ENCODE measurements at places on chromosomes 16 and 17. TPM values are rescaled to one million over a fixed set of nuclear protein-coding genes. Genes with fewer than 3 reads are reported as not detected.

GRCh38 chr17:81396722-81397313, 1.6 kb downstream of the BAHCC1 start:
- peak; percentile 19 for DNase-seq

DNA sequence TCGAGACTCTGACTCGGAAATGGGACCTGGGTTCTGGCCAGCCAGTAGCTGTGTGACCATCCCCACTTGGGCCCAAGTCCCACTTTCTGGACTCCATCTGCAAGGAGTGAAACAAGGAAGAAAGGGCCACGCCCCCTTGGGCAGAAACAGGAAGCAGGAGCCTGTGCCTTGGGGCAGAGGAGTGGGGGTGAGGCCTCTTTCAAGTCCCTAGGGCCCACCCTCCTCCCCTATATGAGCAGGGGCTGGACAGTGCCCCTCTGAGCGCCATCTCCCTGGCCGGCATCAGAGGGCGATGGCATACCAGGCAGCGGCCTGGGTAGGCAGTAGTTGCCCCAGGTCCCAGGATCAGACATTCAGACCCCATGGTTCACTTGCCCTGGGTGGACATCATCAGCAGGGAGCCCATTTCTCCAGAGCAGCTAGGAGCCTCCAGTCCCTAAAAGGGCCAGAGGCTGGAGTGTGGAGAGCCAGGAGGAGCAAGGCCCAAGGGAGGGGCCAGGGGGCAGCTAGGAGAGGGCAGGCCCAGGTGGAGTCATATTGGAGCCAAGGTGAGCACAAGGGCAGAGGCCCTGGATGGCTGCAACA, 7.1 kb downstream of the BCAR1 start:
- DNase-seq = no peak

- DNase-seq = no peak
Observed at GRCh38 chr16:2370721-2371120, 30.2 kb upstream of the ABCA3 start.

The PIGL gene
- 25.2 TPM for total RNA-seq

- DNase-seq = no peak
Observed at GRCh38 chr16:86424985-86425384, 85.3 kb upstream of the FOXF1 start.

The KRT40 gene
- not detected for total RNA-seq

DNA sequence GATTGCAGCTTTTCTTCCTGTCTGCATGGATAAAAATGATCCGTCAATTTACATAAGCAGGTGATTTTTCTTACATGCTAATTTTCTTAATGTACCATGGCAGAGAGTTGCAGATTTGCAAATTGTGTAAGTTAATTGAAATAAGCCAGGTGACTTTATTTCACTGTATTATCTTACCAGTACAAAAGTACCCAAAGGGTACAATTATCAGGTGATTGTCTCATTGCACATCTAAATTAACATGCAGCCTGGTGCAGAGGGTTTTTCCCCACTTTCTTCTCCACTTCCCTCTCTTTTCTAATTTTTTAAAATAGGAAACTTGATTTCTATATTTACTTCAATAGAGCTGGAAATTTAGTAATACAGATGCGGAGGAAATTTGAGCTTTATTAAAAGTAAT, 11.2 kb downstream of the NLK start:
- no peak for DNase-seq

DNA sequence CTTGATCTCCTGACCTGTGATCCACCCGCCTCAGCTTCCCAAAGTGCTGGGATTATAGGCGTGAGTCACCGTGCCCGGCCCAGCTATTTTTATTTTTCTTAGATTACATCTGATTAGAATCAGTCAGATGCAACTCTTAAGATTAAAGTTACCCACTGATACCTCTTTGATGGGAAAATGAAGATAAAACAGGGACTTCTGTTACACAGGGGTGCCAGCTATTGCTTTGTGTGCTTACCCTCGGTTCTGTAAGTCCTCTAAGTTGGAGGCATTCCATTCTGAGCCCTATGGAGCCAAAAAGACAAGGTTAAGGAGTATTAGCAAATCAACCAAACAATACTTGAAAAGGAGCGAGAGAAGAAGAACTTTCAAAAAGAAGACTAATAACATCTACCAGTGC, 32.6 kb upstream of the CORO6 start:
- no peak for DNase-seq

DNA sequence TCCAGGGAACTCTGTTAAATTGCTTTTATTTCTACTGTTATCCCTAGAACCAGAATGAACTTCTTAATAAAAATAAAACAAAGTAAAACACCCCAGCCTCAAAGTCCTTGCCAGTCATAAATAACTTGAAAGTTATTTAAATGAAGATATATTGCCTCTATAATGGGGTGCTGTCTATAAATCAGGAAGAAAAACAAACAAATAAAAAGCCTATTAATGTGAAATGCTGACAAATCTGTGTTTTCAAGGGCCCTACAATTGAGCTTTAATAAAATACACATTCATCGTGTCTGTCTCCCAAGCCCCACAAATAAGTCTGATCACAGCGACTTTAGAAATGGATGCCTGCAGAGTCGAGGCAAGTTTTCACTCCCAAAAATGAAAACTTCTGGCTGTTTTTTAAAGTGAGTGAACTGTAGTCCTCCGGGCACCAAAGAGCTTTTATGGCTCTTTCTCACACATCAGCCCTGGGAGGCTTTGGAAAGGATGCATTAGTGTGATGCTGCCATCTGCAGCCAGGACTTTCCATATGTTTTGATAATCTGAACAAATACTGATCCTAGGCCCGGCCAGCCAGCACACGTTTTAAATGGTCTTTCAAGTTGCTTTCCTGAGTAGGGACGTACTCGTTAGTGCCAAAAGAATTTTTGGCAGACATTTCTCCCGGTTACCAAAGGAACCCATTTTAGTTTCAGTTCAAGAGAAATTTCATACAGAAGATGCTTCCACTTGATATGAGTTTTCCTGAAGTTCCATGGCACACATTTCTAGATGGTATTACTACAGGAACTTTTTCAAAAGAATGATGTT, 16.3 kb downstream of the NACA2 start:
- no peak for DNase-seq

The PIPOX gene
- 1.6 TPM for total RNA-seq

The WFDC1 gene
- total RNA-seq = not detected

DNA sequence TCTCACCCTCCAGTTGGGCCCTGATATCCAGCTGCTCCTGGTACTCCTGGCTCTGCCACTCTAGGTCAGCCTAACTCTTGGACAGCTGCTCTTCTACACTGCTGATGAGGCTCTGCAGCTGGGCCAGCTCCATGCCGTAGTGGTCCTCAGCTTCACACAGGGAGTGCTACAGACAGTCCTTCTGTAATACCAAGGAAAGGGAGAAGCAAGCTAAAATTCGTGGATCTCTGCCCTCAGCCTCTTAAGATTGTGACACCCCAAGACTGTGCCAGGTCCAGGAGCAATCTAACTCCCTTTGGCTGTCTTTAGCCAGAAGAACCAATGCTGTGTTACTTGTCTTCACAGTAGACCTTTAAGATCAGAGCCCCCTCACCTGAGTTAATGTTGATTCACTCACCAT, 7.7 kb upstream of the KRT38 start:
- no peak for DNase-seq

DNA sequence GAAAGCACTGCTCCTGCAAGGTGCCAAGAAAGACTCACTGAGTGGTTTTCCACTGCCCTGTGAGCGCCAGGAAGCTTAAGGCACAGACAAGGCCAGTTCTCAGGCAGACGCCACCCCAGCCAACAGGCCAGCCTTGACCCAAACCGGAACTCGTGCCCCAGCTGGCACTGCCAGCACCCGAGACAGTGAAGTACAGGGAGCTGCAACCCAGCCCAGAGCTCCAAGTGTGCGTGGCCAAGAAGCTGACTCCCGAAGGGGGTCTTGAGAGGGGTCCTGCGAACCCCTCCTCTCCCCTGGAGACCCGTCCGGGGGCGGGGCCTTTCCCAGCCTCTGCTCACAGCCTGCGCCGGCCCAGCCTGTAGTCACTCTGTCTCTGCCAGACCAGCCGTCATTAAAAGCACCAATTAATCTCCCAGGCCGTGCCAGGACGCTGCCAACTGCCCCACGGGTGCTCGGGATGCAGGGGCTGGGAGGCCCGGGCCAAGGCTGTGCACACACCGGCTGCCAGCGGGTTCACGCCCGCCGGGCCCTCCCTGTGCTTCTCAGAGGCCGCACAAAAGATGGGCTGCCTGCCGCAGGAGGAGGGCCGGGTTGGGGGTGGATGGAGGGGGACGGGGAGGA, 4.4 kb upstream of the SOX8 start:
- DNase-seq = no peak

DNA sequence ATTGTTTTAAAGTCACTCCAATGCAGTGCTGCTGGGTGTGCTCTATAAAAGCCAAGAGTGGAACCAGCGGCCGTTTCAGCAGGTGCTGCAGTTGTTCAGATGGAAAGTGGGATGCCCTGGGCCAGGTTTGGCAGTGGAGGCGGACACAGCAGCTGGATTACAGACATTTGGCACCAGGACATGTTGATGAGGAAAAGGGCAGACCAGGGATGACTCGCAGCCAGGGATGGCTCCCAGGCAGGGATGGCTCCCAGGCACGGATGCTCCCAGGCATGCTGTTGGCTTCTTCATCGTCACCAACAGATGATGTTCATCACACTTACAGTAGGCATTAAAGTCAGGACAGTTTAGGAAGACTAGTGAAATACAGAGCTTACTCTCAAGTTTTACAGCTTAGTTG, 10.0 kb downstream of the GAN start:
- no peak for DNase-seq

DNA sequence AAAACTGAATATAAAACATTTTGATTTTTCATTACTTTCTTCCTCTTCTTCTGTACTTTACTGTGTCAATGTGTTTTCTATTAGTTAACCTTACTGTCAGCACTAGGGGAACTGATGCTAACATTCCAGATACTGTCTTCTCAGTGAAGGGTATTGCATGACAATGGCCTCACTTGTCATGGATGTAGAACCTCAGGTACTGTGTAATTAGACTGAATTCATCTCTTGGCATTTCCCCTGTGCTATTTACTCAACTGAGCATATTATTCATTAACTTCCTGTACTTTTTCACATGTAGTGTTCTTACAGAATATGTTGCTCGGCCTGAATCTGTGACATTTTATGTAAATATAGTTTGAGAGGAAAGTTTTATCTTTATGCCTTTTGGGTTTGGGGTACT, 237.0 kb downstream of the CA10 start:
- DNase-seq = no peak

The TMEM100 gene
- total RNA-seq = not detected

DNA sequence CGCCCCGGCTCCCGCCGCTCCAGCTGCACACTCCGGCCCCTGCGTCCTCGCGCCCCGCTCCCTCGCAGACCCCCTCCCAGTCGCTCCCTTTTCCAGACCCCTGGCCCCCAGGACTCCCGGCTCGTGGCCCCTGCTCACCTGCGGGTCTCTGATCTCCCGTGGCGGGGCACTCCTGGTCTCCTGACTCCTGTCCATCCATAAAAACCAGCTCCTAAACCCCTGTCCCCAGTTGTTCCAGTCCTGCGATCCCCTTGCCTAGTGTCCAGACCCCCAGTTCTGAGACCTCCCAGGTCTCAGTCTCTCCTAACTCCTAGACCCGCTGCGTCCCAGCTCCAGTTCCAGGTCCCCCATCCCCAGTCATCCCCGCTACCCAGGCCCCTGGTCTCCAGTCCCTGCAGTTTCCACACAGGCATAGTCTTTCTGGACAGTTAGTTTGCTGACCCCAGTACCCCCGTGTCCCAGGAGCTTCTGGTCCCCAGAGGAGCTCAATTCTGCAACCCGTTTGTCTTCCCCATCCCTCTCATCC, 379 bp downstream of the SNX29 start:
- DNase-seq = peak; percentile 13

The CTRB2 gene
- not detected for total RNA-seq

- DNase-seq = no peak
Observed at GRCh38 chr17:57631871-57632270, 113.2 kb downstream of the CCDC182 start.

The OR1F1 gene
- not detected for total RNA-seq

DNA sequence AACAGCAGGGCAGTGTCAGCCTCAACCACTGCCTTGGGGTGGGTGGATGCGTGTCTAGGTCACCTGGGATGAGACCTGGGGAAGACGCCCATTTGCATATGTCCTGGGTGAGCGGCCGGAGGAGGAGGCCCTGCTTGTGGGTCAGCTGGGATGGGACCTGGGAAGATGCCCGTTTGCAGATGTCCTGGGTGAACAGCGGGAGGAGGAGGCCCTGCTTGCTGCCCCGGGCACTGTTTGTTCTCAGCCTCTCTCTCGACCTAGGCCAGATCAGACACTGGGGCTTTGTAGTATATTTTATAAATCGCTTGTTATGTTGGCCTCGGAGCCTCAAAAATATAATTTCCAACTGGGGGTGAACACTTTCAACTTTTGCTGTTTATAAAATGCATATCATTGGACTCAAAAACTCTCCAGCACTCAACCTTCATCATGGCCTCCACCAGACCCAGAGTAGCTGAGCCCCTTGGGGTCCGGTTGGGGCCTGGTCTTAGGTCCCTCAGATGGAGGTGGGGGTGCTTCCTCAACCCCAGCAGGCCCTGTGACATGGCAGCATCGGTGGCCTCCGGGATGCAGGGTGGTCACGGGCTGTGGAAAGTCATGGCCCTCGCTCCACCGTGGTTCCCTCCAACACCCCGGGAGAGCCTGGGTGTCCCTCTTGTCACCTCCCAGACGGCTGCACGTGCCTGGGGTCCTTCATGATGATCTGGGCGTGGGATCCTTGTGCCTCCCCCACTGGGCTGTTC, 17.3 kb downstream of the DBNDD1 start:
- no peak for DNase-seq

- DNase-seq = no peak
Observed at GRCh38 chr17:9181640-9182039, 160.3 kb downstream of the NTN1 start.

- DNase-seq = peak; percentile 53
Observed at GRCh38 chr16:17211797-17212196, 259.0 kb downstream of the XYLT1 start.

The CEP295NL gene
- total RNA-seq = 0.10 TPM

The SLC5A2 gene
- total RNA-seq = not detected

The HLF gene
- total RNA-seq = 0.65 TPM

- no peak for DNase-seq
Observed at GRCh38 chr17:12928736-12929135, 89.1 kb downstream of the ELAC2 start.

DNA sequence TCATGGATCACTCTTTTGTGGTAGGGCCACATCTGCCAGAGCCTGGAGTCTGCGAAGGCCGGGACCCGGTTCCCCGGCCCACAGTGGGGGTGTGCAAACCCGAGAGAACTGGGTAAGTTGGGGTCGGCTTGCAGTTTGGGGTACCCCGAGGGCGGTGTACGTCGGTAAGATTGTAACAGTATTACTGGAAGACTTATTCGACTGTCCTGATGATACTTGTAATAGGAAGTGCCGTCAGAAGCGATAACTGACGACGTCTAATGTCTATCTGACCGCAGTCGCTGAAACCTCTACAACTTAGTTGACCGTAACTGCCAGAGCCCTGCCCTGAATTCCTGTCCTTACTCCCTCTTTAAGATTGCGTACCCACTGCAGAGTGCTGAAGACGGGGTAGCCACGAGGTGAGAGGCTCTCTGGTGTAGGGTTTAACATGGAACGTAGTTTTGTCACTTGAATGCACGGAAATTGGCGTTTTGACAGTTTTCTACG, 24.0 kb downstream of the TRPV2 start:
- DNase-seq = peak; percentile 27

The FAM83G gene
- 9.1 TPM for total RNA-seq
